Erythroblast (primary cell): ENCODE measurements at places on chromosomes 3 and 15.

GRCh38 chr3:142337994-142338393 lies 109.8 kb downstream of the XRN1 start:
- no peak for DNase-seq

- no peak for DNase-seq
Measured at GRCh38 chr3:107512108-107512507, 10.7 kb upstream of the BBX start.

DNA sequence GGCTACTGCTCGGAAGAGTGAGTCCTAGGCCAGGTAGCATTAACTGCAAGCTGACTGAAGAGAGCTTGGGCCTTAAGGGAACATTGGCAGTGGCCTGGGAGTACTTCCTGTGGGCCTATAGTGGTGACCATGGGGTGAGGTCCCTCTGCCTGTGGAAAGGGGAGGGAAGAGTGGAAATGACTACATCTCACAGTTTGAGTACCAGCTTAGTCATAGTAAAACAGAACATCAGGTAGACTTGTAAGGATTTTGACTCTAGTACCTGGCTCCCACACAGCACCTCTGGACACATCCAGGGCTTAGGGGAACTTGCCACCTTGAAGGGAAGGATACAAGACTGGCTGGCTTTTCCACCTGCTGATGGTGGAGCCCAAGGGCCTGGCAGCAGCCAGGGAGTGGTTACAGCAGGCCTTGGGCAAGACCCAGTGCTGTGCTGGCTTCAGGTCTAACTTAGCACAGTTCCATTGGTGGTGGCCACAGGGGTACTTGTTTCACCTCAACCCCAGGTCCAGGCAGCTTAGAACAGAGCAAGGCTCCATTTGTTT lies 147.8 kb downstream of the SLC9A9 start:
- DNase-seq, result no peak

DNA sequence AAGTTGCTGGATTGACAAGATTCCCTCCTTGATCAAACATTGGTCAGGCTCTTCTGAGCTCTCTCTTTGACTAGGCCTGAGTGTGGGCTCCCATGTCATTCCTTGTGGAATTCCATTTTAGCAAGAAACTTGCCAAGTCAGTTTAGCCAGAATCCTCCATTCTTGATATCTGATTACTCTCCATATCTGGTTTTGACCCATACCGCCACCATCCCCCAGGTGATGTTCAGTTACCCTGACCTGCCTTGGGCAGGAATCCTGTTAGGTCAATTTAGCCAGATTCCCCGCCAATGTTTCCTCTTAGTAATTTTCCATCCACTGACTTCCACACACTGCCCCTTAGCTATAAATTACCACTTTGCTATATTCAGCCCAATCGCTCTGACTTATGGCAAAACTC lies 1.0 kb upstream of the PCCB start:
- no peak for DNase-seq

DNA sequence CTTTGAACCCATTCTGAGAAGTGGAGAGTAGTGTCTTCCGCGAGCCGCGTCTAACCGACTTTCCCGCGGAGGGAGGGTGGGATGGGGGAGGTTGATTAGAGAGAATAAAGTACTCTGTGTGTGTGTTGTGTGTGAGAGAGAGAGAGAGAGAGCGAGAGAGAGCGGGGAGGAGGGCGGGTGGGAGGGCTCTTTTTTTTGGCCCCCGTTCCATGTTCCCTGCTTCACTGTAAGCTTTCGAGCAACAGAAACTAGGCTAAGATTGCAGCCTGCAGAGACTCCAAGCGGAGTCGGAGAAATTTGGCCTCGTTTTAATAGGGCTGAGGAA lies 1.6 kb upstream of the MEIS2 start:
- no peak for DNase-seq

- DNase-seq, result no peak
Measured at GRCh38 chr3:7280318-7280717, 419.4 kb downstream of the GRM7 start.

DNA sequence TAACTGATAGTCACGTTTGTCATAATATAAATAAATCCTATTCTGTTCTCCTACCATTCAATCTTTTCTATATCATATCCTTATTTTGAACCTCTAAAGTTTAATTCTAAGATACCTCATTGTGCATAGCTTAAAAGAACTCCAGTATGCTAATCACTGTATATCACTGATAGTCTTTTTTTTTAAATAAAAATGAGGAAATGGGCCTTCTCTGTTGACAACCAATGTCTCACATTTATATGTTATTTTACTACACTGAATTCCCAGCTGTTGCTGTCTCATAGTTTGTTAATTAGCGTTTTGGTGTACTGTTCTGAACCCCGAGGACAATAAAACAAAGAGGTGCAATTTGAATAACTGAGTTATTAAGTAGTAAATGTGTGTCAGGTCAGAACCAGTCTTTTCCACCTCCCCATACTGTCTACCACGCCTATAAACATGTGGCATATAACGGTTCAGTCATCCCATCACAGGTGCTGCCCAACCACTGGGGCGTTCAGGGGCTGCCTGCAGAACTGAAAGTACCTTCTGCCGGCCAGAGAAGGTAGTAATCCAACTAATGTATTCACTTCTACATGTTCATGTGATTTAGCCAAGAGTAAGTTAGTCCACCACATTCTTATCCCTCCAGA lies 14.9 kb downstream of the CBLB start:
- DNase-seq, result no peak

- peak; percentile 36 for DNase-seq
Measured at GRCh38 chr3:154018100-154018696, 103.0 kb upstream of the ARHGEF26 start.

DNA sequence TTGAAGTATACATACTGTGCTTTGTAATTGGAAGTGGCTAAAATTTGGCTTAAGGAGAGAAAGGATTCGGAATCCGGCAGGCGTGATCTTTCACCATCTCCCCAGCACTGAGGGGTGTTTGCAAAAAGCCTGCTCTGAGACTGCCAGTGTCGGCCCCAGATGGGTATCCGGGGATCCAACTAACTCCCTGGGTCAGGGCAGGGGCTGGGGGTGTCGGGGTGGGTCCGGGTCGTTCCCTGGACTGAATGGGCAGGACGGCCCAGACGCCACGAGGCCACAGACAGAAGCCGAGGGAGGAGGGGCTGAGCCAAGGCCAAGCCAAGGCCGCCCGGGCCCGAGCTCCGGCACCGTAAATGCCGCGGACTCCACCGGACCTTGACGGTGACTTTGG lies 349 bp downstream of the PPIB start:
- DNase-seq, result no peak

DNA sequence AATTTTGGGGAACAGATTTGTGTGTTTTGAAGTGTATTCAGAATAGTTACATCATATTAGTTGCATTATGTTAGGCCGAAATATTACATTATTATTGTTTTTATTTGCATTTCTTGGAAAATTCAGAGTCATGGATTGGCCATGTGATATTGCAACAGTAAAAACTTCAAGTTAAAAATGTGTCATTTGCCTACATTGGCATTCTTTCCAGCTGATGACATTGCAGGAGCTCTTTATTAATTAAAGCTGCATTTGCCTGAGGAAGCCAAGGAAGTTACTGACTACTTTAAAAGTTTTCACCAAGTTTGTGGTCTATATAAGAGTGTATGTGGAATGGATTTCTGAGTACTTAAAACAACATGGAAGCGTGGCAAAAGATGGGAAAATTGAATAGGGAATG lies 726.4 kb upstream of the SGO1 start:
- DNase-seq, result no peak

- DNase-seq, result no peak
Measured at GRCh38 chr3:194080436-194080835, 55.5 kb upstream of the HES1 start.

- DNase-seq, result no peak
Measured at GRCh38 chr3:171193693-171194092, 167.2 kb upstream of the SLC2A2 start.

DNA sequence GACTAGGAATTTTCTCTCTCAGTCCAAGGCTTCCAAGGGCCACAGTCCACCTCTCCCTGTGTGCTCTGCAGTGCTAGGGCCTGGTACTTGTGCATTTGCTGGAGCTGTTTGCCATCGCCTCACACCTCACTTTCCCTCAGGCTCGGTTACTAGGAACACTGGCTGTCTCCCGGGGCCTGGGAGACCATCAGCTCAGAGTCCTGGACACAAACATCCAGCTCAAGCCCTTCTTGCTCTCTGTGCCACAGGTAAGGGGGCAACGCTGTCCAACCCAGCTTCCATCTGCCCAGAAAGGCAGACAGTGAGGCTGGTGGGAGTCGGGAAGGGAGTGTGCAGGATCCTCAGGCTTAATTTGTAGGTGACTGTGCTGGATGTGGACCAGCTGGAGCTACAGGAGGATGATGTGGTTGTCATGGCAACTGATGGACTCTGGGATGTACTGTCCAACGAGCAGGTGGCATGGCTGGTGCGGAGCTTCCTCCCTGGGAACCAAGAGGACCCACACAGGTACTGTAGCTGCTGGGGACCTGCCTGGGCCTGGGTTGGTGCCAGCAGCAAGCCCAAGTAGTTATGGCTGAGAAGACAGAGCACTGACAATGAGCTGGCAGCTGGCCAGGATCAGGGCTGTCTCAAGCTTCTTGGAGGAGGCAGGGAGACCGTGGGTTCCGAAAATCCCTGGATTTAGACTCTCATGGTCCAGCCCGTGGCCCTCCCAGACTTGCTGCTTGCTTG lies 3.4 kb downstream of the PPM1M start:
- peak; percentile 27 for DNase-seq

DNA sequence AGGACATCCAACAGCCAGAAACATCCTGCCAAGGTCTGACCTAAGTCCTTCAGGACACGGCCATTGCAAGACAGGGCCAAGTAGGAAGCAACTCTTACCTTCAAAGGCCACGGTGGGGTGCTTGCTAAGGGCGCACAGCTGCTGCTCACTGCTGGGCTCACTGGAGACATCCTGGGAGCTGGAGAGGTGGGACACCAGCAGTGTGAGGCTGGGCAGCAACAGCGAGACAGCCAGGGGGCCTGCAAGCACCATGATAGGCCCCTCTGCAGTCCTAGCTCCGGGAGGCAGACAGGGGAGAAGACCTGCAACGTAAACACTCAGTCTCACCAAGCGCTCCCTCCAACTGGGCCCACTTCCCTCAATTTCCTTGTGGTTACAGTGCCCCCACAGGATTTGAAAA lies 79.2 kb downstream of the SEMA5B start:
- DNase-seq, result no peak

DNA sequence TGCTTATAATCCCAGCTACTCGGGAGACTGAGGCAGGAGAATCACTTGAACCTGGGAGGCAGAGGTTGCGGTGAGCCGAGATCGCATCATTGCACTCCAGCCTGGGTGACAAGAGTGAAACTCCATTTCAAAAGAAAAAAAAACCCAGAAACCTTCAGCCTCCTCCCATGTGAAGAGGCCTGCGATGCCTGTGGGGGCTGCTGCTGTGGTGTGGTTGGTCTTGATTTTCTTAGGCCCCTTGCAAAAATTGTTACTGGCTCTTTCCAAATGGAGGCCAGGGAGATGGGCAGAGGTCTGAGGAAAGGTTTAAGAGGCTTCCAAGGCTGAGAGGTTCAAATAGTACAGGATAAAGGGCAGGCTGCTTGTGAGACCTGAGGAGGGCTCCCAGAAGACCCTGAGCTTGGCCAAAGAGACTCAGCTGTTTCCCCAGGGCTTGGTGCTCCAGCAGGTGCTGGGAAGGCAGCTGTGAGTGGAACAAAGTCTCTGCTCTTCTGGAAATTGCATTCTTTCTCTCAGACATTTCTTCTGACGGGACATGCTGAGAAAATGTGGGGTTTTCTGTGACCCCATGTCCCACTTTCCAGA lies 18.4 kb downstream of the GCSAM start:
- no peak for DNase-seq

DNA sequence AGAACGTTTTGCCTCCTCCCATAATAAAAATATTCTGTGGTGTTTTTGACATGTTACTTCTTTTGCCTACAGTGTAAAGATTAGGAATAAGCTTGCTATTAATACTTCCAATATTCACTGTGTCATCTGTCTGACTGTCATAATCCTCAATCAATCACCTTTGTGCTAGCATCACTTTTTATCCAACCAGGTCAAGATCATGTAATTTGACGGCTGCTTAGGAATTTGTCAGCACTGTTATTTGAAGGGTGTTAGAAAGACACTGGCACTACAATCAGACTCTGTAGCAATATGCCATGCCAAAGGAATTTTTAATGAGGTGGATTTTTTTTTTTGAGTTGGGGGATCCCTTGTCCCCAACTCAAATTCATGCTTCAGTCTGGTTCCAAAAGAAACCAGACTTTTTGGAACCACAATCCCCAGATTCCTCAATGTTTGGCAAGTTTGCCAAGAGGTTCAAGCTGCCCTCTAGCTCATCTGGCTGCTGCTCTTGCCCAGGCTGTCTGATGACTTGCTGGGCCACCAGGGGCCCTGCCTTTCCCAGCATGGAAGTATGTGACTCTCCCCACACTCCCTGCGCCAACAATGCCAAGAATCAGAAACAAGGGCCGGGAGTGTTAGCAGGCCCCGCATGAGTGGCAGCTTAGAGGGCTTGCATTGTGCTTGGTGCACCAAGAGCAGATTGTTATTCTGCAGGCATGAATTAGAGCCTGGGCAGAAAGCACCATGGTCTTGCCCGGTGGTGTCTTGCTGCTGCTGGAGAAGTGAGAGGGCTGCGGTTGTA lies 58.6 kb upstream of the TSC22D2 start:
- DNase-seq, result no peak

- no peak for DNase-seq
Measured at GRCh38 chr3:55622116-55622515, 135.0 kb upstream of the WNT5A start.

GRCh38 chr15:91795235-91795634 lies 58.3 kb upstream of the SLCO3A1 start:
- DNase-seq, result no peak

GRCh38 chr3:111738238-111738637 lies 120.8 kb upstream of the PHLDB2 start:
- no peak for DNase-seq

DNA sequence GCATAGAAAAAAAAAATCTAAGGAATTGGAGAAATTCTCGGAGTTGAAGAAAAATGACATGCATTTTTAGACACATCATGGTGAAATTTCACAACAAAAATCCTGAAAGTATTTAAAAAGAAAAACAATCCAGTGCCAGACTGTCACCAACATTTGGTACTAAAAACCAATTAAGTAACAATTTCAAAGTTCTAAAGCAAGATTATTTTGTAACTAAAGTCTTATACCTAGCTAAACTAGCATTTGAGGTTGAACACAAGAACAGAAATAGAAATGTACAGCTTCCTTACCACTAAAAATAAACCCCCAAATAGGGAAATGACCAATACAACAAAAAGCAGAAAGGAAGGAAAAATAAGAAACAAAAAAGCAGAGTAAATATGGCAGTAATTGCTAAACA lies 11.9 kb downstream of the TOMM70 start:
- no peak for DNase-seq

GRCh38 chr15:67701669-67702068 lies 123.6 kb upstream of the SKOR1 start:
- DNase-seq, result no peak

GRCh38 chr3:57036952-57037351 lies 23.5 kb upstream of the SPATA12 start:
- no peak for DNase-seq
